ENCODE measurements at places on chromosomes 4 and X.

GRCh38 chr4:40190465-40190864, 6.4 kb upstream of the RHOH start:
- DNase-seq, result no peak

DNA sequence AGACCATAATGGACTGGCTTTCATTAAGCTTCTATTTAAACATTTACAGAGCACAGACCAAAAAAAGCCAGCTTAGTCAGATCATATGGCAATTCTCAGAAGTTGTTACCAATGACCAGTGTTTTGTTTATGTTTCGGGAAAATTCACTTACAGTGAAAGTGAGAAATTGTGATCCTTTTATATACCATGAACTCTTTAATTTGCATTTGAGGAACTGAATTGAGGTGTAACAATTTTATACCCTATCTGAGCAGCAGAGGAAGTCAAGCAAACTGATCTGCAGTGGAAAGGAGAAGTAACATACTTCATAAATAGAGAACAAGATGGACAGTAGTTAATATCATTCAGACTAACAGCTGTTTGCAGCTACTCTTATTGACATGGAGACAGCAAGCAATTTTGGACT, 97.1 kb downstream of the TMA16 start:
- peak; percentile 26 for DNase-seq

DNA sequence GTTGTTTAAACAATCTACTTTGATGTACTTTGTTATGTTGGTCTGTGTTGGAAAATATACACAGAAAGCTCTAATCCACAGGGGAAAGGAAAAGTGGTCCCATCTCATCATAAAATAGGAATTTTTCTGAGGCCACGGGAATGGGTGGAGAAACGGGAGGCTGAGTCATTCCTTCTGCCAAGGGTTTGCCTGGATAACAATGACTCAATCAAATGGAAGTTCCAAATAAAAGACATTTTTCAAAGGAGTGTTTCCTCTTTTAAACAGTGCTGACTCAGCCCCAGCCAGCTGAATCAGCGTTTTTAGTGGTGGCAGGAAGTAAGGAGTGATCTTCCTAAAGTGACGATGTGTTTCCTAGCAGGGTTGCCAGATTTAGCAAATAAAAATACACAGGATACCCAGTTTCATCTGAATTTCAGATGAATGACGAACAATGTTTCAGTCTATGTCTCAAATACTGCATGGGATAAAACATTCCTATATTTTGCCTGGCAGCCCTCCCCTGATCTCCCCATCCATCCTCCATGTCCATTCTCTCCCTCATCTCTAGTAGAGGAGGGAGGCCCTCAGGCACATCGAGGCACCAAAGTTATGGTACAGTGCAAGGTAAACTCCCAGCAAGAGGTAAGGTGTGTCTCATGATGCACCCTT, 345.4 kb upstream of the GATB start:
- no peak for DNase-seq

DNA sequence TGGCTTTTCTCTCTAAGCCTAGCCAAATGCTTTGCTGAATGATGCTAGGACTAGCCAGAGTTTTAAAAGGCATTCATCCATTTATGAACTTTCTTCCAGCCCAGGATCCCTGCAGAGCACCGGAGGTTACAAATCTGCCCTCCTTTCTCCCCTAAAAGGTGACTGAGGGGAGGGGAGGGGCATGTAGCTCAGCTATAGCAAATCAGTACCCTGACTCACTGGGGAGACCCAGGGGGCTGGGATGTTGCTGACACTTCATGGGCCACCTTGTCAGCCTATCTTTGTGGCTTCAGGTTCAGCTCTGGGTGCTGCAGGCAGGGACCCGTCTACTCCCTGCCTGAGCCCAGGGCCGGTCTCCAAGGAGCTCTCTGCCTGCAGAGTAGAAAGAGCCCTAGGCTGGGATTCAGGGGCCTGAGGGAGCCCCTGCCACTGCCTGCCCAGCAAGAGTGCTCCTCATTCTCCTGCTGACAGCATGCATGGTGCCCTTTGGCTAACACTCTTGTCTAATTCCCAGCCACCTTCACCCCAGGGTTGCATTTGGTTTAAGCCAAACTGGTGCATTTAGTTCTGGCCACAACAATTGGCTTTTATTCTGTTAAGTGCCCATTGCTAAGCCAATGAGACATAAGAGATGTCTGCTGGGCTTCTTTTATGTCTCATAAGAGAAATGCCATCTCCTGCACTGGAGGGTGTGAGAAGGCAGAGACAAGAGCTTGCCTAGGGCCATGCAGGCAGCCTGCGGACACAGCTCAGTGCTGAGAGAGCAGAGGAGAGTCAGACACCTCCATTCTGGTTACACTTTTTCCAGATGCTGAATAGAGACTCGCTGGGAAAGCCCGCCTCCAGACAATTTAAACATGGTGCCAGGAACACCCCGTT, 11.9 kb upstream of the UBA6 start:
- DNase-seq, result no peak

GRCh38 chrX:111585337-111585736, 73.9 kb downstream of the SERTM2 start:
- DNase-seq, result no peak

GRCh38 chrX:124378643-124379042, 32.3 kb downstream of the SH2D1A start:
- no peak for DNase-seq

DNA sequence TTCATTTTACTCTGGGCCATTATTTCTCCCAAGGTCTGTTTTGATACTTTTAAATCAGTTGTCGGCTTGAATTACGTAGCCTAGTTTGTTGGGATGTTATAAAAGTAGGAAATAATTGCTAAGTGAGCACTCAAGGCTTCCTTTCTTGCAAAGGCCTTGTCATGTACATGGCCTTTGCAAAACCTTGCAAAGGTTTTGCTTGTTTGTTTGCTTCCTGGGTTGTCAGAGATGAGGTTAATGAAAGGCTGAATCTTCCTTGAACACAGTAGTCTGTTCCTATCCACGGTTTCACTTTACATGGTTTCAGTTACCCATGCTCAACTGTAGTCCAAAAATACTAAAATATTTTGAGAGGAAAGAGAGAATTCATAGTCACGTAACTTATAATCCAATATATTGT, 113.5 kb downstream of the NAA11 start:
- DNase-seq, result no peak

DNA sequence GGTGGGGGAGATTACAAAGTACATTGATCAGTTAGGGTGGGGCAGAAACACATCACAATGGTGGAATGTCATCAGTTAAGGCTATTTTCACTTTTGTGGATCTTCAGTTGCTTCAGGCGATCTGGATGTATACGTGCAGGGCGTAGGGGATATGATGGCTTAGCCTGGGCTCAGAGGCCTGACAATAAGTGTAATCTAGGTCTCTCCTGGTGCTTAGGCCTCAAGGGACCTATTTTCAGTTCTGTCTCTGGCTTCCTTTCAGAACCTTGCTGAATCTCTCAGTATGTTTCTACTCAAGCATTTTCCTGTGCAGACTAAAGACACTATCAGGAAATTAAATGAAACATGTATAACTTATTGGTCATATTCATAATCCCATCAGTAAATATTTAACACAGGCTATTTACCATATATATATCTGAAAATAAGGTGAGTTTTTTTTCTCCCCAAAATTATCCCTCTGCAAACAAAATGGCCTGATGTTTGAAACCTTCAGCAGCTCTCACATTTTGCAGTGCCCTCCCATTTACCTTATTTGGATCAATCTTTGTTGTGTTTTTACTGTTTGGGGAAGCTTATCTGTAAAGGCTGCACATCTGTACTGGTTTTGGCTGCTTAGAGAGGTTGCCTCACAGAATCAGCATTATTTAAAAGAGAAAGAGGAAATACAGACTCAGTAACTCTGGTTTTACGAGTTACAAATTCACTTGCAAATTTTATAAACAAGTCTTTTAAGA, 2.3 kb upstream of the ZCCHC4 start:
- peak; percentile 80 for DNase-seq

GRCh38 chr4:4574792-4575191, 32.9 kb upstream of the STX18 start:
- DNase-seq, result no peak

GRCh38 chr4:139611391-139611790, 54.2 kb upstream of the MGST2 start:
- DNase-seq, result no peak

GRCh38 chrX:109732807-109733612, at the start of gene ACSL4:
TSS of gene ACSL4 (minus strand) at chrX:109733257. CDS start at chrX:109683363, 49,894 bp downstream.
- DNase-seq, result peak; percentile 83

DNA sequence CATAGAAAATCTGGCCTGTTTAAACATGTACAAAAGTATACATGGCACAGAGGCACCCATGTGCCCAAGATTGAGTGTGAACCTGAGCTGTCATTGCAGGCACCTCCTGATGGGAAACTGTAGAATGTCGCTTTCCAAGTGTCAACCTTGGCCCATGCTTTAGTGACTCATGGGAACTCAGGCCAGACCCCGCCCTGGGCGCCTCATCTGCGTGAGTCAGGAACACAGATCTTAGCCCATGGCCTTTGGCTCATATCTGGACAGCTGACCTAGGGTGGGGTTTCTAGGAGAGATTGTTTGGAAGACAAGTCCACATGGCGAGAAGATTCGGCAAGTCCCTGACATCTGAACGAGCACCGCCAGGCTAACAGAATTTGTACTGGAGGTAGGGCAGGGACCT, 50.0 kb downstream of the CYTL1 start:
- DNase-seq, result no peak

- DNase-seq, result no peak
Measured at GRCh38 chr4:166039822-166040221, 166.8 kb downstream of the TLL1 start.

DNA sequence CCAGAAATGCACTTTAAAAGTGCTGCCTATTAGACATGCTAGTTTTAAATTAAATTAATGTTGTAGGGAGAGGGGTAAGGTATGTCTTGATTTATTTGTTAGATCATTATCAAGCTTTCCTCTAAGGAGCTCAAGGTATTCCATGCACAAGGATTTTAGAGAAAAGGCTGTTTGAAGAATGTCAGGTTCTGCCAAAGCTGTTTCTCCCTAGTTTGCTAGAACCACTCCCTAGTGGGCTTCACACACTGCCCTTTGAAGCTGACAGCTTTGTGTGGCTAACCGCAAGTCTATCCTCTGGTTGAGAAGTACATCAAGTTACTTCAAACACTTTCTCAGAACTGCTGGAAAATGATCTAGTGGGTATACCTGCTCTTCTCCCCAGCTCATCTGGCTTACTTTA, 32.3 kb downstream of the RASL11B start:
- no peak for DNase-seq

DNA sequence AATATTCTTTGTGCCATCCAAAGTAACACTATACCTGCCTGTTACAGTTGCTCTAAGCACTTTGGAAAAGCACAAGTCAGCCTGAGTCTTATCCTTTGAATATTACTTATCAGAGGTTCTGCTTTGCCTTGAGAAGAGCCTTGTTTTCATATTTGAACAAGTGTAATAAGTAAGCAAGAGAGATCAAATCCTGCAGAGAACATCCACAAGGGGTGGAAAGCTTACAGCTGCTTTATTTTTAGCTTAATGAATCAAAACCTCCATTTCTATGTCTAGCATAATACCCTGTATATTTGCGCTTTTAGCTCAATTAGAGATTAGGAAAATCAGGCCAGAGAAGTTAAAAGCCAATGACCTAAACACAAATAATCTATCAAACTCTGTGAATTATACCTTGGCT, 139.8 kb downstream of the CDS1 start:
- no peak for DNase-seq

Measured in hematopoietic multipotent progenitor cell treated with erythropoietin and hydrocortisone succinate and interleukin-3 and kit ligand, for 8 days (in vitro differentiated cells).